ENCODE measurements at places on chromosomes 11 and 22.

GRCh38 chr11:106152013-106152412 is 74.6 kb downstream of the AASDHPPT start:
- DNase-seq = no peak

DNA sequence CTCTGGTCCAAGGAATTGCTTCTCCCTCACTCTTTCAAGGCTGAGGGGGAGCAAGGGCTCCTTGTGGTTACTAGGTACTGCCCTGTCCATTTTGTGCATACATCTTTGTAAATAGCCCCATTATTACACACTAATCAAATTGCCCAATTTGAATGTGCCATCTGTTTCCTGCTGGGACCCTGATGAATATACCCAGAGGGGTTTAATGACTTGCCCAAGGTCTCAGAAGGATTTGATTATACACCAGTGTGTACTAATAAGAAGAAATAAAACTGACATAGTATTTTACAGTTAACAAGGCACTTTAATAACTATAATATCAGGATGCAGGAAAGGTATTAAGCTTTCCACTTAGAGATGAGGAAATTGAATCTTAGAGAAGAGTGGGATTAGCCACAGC is 64.6 kb upstream of the PTPRJ start:
- DNase-seq = no peak

GRCh38 chr22:27801616-27802345 is at the start of gene MN1:
TSS of gene MN1 (minus strand) at chr22:27801756. CDS start at chr22:27800543, 1,213 bp downstream.
- peak; percentile 30 for DNase-seq

- DNase-seq = peak; percentile 8
Measured at GRCh38 chr11:68632802-68633201, 51.5 kb upstream of the GAL start.

GRCh38 chr22:25997886-25998775 is 171.1 kb upstream of the SEZ6L start:
- DNase-seq = no peak

DNA sequence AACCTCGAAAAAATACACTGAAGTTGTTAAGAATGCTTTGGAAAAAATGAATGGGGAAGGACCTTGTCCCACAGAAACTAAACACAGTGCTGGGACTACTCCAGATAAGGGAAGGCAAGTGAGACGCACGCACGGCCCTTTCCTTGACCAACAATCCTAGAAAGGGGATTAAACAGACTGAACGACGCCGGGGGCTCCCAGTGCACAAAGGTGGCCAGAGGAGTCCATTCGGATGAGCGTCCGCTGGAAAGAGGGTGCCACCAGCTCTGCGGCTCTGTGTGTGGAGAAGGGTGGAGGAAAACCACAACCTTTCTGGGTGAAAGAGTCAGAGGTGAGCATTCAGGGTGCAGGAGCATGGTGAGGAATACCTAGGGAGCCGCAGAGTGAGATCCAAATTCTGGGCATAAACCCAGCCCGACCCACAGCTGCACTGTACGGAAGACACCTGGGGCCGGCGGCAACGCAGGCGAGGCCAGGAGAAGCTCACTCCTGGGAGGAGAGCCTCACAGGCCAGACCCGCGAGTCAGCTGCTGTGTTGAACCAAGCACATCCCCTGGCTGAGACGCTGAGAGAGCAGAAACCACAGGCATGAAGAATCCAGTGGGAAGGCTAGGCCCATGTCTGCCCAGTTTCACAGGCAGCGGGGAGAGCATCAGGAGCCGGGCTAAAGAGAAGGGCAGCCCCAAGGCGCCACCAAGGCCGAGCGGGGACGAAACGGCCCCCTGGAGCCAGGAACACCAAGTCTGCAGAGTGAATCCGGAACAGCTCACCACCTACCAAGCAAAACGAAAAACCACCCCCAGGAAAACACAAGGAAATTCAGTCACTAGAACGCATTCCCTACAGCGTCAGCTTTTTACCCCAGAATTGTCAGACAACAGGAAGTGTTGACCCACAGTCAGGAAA is 177.1 kb downstream of the BRD1 start:
- no peak for DNase-seq

DNA sequence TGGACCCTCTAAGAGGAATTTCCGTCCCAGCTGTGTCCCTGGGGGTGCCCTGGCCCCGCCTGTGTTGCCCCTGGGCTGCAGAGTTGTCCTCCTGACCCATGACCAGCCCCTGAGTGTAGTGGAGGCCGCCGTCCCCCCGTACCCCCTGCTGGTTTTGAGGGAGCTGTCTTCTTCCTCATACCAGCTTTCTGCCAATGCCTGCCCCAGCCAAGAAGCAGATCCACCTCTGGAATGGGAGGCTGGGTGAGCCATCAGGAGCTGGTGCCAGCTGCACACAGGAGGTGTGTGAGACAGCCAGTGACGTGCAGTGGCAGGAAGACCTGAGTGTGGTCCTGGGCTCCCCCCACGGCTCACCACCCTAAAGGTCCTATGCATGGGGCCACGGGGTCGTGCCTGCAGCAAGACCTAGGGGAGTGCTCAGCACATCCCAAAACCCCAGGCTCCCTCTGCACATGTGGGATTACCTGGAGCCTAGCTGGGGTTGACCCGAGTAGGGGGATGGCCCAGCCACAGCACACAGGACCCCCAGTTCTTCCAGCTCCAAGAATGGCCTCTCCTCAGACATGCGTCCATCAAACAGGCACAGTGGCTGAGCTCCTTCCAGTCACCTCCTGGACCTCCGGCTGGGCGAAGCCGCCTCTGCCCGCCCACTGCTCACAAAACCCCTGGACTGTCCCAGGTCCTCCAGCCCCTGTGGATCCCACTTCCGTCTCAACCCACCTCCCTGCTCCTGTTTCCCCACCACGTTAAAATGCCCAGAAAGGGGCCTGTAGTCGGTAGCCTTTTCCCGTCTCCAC is 647.6 kb downstream of the BRD1 start:
- DNase-seq = no peak

- DNase-seq = no peak
Measured at GRCh38 chr11:128889657-128890213, 1.4 kb upstream of the KCNJ5 start.

GRCh38 chr22:47599753-47600152 is 837.3 kb downstream of the TBC1D22A start:
- DNase-seq = no peak

GRCh38 chr11:109490953-109491635 is 69.1 kb downstream of the C11orf87 start:
- no peak for DNase-seq

- DNase-seq = no peak
Measured at GRCh38 chr22:50444663-50445062, 30.2 kb downstream of the SBF1 start.

GRCh38 chr22:41969110-41969646 is at the start of gene SEPTIN3:
TSS of gene SEPTIN3 (plus strand) at chr22:41969443. CDS start at chr22:41971493, 2,050 bp downstream.
- DNase-seq = no peak

GRCh38 chr11:72711141-72711540 is 36.9 kb upstream of the PDE2A start:
- no peak for DNase-seq

Data from stimulated activated CD8-positive, alpha-beta memory T cell treated with anti-CD3 and anti-CD28 coated beads, Interleukin-2, amount 100 ng/mL, for 1 hour (primary cell).